OCI-LY7 (cell line): ENCODE measurements at places on chromosomes 1 and 21. TPM values are rescaled to one million over a fixed set of nuclear protein-coding genes. Genes with fewer than 3 reads are reported as not detected.
A peak's percentile ranks its signal among the peaks of the same experiment; 100 is the strongest.

GRCh38 chr1:68132426-68133130, 82.2 kb upstream of the DIRAS3 start:
- no peak for DNase-seq

- DNase-seq: no peak
Measured at GRCh38 chr1:3001471-3002348, 19.6 kb upstream of the ACTRT2 start.

GRCh38 chr1:206941766-206942418, 4.4 kb downstream of the PIGR start:
- DNase-seq: no peak

DNA sequence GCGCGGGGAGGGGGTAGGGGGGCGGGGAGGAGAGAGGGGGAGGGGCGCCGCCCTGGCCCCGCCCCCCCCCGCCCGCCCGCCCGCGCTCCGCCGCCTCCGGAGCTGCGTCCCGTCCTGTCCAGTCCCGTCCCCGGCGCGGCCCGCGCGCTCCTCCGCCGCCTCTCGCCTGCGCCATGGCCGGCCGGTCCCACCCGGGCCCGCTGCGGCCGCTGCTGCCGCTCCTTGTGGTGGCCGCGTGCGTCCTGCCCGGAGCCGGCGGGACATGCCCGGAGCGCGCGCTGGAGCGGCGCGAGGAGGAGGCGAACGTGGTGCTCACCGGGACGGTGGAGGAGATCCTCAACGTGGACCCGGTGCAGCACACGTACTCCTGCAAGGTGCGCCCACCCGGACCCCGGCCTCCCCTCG, at the start of gene AGRN:
AGRN (plus strand) TSS at position 121 of the 405 bp plus-strand sequence; CDS start at position 174, 53 bp downstream.
- no peak for DNase-seq

- DNase-seq: peak; percentile 5
Measured at GRCh38 chr1:199242147-199242546, 603.3 kb downstream of the PTPRC start.

DNA sequence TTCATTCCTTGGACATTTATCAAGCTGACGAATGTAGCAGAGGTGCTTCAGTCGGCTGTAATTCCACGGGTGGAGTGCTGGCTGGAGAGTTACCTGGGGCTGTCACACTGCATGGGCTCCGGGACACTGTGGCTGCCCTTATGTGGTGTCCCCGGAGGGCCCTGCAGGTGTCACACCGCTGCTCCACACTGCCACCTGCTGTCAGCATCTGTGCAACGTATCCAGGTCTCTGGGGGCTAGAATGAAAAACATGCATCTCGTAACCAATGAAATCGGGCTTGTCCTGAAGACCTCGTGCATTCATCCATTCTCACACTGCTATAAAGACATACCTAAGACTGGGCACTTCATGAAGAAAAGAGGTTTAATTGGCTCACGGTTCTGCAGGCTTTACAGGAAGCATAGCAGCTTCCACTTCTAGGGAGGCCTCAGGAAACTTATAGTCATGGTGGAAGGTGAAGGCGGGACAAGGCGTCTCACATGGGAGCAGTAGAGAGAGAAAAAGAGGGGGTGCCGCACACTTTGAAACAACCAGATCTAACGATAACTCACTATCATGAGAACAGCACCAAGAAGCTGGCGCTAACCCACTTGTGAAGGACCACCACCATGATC, 46.7 kb upstream of the PCBP3 start:
- DNase-seq: peak; percentile 73

- no peak for DNase-seq
Measured at GRCh38 chr1:29272147-29272907, 36.0 kb downstream of the PTPRU start.

- no peak for DNase-seq
Measured at GRCh38 chr1:36836916-36837315, 197.4 kb downstream of the GRIK3 start.

DNA sequence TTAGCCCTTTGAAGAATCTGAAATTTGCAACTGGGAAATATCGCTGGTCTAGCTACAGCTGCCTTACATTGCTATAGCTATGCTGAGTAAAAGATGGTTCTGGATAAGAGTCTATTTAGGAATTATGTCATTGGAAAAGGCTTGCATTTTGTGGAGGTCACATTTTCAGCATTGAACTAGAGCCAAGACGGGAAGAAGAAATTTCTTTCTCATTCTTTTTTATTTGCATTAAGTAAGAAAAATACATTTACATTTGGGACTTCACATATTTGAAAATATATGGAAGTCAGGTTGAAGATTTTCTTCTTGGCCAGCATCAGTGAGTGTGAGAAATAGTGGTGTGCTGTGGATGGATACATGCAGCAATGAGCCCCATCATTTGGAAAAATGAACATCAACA, 291.6 kb downstream of the PTBP2 start:
- DNase-seq: no peak

DNA sequence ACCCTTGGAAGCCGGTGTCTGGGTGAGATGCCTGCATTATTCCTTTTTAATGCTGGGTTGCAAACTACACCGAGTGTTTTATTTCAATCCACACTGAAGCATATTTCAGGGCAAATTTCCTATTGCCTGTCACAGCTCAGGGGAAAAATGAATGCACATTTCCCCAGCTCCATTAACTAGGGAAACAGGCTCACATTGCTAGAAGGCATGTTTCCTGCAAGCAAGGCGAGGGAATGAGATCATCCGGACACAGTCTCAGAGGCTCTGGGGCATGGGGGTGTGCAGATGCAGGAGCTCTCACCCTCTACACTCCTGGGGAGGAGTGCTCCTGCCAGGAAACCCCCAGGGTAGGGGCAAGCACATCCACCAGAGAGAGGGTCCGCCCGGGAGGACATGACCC, 24.6 kb downstream of the SYT2 start:
- DNase-seq: no peak

DNA sequence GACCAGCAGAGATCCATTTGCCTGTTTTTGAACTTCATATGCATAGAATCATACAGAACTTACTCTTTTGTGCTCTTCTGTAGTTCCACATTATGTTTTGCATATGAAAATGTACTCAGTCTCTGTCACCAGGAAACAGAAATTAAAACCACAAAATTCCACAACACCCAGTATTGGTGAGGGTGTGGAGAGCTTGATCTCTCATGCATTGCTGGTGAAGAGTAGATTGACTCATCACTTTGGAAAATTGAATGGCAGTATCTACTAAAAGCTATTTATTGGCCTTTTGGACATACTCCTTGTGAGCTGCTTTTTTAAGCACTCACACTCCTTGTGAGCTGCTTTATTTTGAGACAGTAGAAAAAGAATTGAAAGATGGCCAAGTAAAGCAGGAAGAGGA, 43.3 kb downstream of the VTCN1 start:
- no peak for DNase-seq

DNA sequence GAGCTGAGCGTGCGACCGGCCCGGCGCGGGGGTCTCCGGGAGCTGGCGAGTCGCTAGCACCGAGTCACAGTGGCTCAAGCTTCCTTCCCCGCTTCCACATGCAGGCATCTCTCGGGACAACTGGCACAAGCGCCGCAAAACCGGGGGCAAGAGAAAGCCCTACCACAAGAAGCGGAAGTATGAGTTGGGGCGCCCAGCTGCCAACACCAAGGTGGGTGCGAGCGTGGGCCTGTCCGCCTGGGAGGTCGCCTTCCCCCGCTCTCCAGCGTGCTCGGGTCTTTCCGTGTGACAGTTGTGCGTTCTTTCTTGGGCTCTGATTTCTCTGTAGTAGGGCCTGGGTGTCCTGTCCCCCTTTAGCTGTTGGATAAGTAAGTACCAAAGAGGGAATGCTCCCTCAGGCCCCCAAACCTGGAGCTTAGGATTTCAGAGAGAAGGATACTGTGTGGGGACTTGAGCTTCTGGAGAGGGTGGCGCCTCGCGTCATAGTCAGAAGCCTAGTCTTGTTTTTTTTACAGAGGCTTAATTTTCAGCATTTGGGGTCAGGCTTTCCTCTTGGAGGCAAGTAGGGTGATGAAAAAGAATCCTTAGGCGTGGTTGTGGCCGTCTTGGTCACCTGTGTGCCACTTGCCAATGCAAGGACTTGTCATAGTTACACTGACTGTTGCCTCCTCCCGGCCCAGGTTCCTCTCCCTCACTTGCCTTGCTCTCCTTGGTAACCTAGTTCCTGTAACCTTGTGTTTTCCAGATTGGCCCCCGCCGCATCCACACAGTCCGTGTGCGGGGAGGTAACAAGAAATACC, 790 bp downstream of the RPS8 start:
- peak; percentile 51 for DNase-seq

DNA sequence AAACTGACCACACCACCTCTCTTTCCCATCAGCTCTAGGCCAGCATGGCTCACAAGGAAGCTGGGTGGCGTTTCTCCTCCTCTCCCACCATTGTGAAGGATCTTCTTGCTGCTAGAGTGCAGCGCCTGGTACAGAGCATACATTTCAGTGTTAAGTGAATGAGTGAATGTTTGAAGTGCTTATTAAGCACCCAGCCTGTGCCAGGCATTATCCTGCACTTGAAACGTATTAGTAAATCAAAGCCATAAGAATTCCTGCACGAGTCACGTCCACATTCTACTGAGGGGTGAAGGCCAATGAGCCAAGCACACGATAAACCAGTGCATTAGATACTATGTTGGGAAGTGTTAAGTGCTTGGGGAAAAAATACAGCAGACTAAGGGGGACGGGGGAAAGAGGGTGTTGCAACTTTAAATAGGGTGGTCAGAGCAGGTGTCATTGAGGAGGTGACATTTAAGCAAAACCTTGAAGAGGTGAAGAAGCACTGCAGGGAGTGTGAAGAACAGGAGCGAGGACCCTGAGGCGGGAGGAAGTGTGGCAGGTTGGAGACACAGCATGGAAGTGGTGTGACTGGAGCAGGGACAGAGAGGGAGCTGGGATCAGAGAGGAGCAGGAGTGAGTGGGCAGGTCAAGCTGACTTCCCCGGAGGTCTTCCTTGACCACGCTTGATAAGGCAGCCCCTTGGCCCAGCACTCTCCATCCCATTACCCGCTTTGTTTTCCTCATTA, 48.5 kb upstream of the LRRN2 start:
- no peak for DNase-seq

GRCh38 chr1:77170687-77171086, 48.5 kb downstream of the PIGK start:
- no peak for DNase-seq

DNA sequence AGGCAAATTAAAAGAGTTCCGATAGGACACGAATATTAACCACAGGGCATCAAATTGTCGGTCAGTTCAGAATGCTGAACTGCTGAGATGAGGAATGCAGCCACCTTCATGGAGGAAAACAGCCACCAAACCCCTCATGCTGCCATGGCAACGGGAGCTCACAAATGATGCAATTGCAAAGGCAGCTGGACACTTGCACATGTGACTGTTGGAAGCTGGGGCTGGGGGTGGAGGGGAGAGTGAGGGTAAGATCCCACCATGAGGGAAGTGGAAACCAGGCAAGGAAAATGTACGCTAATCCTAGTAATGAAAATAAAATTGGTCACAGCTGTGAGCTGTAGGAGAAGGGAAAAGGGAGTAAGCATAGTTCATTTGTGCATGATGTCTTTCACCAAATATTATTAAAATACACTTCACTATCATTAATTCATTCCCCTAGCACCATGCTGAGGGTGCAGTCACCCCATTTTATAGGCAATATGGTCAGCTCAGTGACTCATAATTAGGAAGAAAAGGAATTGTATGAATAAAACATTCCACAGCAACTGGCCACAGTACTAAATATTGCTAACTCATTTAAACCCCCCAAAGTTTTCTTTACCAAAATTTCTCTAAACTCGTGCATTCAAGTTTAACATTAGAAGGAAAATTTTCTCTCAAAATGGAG, 15.3 kb downstream of the BECN2 start:
- no peak for DNase-seq

GRCh38 chr1:229717786-229718576, 91.9 kb downstream of the URB2 start:
- DNase-seq: no peak

DNA sequence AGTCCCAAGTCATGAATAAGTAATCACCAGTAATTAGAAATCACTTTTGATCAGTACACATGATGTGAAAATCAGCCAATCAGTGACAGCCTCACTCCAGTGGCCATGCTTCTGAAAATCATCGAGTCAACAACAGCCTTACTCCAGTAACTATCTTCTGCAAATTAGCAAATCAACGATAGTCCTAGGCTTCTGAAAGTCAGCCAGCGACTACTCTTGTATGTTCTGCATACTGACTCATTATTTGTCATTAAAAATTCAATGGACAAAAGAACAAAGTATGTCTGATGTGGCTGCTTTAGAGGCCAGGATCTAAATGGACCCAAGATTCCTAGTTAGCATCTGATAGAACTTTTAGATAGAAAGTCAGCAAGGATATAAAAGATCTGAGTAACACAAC, 102.5 kb downstream of the GPR52 start:
- DNase-seq: no peak

- no peak for DNase-seq
Measured at GRCh38 chr1:78170859-78171258, 125.1 kb downstream of the GIPC2 start.

GRCh38 chr1:197683280-197683679, 92.0 kb downstream of the DENND1B start:
- no peak for DNase-seq

COL24A1 gene
- 0.07 and 0.23 TPM in 2 replicates for total RNA-seq

LIN28A gene
- total RNA-seq: not detected in 2 replicates

SPATA1 gene
- 1.4 and 6.9 TPM in 2 replicates for total RNA-seq

LAMC2 gene
- total RNA-seq: 0.38 and 0.63 TPM in 2 replicates

DMBX1 gene
- total RNA-seq: not detected in 2 replicates

FAM163A gene
- not detected in 2 replicates for total RNA-seq

MARK1 gene
- total RNA-seq: not detected in 2 replicates

CRYAA gene
- not detected in 2 replicates for total RNA-seq
